ENCODE measurements at places on chromosomes 2 and 18.

DNA sequence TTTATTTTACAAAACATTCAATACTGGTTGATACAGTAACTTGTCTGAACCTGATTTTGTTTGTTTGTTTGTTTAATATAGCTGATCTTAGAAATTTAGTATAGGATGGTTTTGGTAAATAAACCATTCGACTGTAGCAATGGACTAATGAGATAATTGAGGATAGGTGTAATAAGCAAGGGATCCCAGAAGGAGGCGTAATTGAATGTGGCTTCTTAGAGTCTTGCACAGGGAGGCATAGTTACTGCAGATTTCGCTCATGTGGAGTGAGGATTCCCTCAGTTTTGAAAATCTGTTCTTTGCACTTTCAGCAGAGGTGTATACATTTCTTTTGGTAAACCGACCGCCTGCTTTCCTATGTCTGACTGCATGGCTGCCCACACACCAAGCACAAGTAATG lies 709.6 kb downstream of the SOCS6 start:
- no peak for DNase-seq

GRCh38 chr2:49616800-49617199 lies 462.5 kb upstream of the FSHR start:
- no peak for DNase-seq

GRCh38 chr2:2839782-2840531 lies 508.9 kb upstream of the MYT1L start:
- DNase-seq: no peak

GRCh38 chr2:145344076-145344724 lies 824.3 kb upstream of the ZEB2 start:
- no peak for DNase-seq

GRCh38 chr18:31100436-31101182 lies 1.6 kb downstream of the DSC2 start:
- no peak for DNase-seq

DNA sequence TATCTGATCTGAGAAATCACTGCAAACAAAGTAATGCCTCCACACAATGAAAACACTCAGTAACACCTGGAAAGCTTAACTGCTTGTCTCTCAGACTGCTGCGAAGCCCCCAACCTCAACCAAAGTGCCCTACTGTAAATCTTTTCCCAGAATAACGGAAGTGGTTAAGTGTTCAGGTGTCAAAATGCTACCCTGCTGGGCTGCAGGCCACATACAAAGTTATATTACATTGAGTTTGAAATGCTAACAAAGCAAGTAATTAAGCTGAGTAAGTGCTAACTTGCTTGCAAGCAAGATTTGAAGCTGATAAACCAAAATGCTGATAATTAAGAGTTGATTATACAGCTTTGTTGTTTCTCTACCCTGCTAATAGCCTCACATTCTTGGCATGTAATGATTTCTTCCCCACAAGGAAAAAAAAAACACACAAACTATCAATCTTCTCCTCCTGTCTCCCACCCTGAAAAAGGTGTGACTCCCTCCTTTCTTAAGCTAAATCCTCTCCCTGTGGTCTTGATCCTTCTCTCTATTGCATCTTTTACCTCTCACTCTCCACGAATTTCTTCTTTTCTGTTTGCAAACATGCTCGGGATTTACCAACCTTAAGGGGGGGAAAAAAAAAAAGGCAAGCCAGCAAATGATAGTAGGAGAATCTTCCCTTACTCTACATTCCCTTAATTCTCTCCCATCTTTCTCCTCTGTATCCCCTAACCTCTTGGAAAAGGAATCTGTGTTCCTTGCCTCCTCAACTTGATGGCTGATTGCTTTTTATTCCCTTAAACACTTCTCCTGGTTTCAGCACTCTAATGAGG lies 266.8 kb upstream of the SIX3 start:
- no peak for DNase-seq

DNA sequence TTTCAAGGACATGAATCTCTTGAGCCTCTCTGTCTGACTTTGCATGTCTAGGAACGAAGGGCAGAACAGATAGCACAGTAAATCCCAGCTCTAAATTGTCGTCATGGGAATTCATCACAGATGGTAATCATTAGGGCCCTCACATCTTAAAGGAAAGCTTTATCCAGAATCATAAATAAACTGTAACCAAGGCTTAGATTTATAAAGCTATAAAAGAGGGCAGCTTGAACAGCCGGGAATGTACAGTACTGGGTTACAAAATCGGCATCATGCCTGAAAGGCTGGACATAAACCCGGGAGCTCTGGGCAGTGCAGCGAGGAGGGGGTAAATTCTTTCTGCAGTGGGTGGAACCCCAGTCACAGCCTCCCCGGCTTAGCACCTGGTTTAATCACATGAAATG lies 144.4 kb downstream of the GFPT1 start:
- DNase-seq: no peak

GRCh38 chr18:76897257-76897656 lies 74.9 kb downstream of the ZNF236 start:
- no peak for DNase-seq

GRCh38 chr18:27501671-27502070 lies 316.6 kb upstream of the CHST9 start:
- DNase-seq: no peak

- DNase-seq: no peak
Observed at GRCh38 chr2:100791294-100791935, 28.5 kb upstream of the NPAS2 start.

DNA sequence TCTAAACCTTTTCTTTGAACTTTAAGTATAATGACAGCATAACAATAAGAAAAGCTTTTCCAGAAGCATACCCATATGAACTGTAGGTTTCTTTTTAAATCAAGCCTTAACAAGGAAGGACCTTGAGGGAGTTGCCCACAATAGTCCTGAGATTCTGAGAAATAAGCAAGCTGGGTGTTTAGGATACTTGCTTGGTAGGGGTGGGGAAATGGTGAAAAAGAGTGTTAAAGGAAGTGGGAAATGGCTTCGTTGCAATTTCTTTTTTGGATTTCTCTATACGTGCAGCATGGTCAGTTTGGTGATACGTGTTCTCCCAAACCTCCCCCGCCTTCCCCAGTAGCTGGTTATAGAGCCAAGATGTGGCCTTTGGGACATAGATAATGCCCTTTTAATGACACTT lies 17.2 kb downstream of the INSIG2 start:
- no peak for DNase-seq

GRCh38 chr2:218564056-218564455 lies 4.1 kb downstream of the USP37 start:
- DNase-seq: no peak

GRCh38 chr2:10406491-10407188 lies 41.5 kb downstream of the ODC1 start:
- no peak for DNase-seq

DNA sequence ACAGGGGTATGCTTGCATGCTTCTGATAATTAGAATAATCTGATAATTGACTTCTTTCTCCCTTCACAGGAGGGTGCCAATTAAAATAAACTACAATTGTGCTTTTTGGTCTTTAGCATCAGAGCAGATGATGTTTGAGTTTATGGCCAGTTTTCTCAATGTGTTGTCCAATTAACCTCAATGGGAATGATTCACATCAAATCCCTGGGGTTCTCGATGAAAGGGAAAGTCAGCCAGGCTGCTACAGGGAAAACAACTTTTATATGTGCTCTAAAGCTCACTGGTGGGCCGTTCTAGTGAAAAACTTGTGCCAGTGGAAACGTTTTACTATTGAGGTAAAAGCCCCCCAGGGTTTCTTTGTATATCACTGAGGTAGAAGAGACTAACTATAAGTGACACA lies 887.3 kb upstream of the CRIM1 start:
- no peak for DNase-seq

DNA sequence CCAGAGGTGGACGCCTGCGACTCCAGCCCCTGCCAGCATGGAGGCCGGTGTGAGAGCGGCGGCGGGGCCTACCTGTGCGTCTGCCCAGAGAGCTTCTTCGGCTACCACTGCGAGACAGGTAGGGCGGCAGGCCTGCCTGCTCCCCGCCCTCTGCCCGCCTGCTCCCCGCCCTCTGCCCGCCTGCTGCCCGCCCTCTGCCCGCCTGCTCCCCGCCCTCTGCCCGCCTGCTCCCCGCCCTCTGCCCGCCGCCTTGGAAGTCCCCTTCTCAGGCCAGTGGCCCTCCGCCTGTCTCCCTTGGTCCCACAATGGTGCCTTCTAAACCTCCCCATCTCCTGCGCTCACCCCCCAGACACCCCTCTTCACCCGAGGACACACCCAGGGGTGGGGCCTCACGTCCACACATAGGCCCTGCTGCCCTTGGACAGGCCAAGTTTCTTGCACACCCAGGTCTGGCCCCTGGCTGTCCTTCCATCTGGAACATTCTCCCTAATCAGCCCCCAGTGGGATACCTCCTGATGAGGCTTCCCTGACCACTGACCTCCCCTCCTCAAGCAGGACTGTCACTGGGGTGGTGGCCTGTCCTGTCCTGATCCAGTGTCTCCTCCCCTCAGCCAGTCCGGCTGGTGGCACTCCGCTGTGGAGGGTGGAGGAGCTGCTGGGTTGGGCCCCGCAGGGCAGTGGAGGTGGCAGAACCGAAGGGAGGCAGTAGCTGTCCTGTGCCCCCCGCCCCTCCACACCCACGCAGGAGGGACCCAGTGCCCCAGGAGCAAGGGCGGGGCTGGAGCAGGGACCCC lies 37.9 kb downstream of the MTERF4 start:
- DNase-seq: no peak

- DNase-seq: no peak
Observed at GRCh38 chr2:77147153-77147552, 375.0 kb downstream of the LRRTM4 start.

Data from stimulated activated CD4-positive, alpha-beta T cell treated with anti-CD3 and anti-CD28 coated beads, Interleukin-15, amount 100 ng/mL, for 48 hours (primary cell).